Large intestine (tissue), 12 donors: ENCODE measurements at places on chromosomes 3 and 15. TPM values are rescaled to one million over a fixed set of nuclear protein-coding genes. Genes with fewer than 3 reads are reported as not detected.

DNA sequence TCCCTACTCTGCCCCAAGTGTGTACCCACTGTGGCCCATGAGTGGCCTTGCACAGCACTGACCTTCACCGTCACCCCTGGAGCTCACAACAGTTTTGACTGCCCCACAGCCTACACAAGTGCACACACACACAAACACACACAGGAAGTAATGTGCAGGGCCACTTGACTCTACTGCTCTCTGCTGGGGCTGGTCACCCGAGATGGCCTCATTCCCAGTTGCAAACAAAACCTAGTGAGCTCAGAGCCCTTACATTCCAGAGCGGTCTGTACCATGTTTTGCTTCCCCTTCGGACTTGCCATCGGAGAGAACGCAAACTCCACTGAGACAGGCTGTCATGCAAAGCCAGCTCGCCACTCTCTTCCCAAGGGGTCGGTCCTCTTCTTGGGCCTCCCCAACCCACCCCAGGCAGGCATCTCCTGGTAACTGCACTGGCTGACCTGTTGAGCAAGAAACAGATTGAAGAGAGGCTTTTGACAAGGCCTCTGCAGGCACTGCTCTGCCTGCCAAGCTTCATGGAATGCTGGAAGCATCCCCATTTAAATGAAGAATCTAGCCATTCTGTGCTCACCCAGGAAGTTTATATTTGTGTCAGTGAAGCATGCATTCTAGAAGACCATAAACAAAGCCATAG is 232.0 kb upstream of the IGF1R start:
- DNase-seq = no peak

DNA sequence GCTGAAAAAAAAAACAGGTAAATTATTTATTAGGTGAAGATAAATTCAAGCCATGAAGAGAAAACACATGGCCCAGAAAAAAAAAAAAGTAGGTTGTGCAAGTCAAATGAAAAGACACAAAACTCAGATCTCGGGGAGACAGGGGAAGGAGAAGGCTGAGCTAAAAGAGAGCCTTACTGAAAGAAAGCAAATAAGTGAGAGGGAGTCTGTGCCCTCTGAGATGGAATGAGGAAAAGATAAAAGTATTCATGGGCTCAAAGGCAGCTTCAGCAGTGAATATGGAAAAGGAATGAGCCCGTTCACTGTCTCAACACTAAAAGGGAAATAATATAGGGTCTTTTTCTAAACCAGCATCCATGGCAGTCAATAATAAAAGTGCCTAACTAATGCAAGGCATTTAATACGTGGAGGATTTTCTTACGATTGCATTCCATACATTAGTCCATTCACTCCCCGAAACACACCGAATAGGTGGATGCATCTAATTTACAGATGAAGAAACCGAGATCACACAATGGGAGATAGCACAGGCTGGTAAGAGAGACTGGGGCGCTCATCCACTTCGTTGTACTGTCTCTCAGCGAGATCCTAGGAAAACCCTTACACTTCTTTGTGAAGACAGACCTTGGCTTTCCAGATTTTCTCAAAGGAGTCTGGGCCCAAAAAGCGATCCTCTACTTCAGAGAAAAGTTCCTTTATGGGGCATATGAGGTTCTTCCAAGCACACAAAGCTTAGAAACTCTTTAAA is 1.1 kb downstream of the TFDP2 start:
- DNase-seq = no peak

- DNase-seq = no peak
These were observed 989 bp upstream of the PPIB start for GRCh38 chr15:64163659-64164362.

Gene LIPC
- 0.25 TPM for polyA plus RNA-seq

Gene RTP3
- not detected for polyA plus RNA-seq

Gene C3orf49
- 0.33 TPM for polyA plus RNA-seq

Gene PP2D1
- 0.39 TPM for polyA plus RNA-seq
